ENCODE measurements at places on chromosomes 6 and 20.

DNA sequence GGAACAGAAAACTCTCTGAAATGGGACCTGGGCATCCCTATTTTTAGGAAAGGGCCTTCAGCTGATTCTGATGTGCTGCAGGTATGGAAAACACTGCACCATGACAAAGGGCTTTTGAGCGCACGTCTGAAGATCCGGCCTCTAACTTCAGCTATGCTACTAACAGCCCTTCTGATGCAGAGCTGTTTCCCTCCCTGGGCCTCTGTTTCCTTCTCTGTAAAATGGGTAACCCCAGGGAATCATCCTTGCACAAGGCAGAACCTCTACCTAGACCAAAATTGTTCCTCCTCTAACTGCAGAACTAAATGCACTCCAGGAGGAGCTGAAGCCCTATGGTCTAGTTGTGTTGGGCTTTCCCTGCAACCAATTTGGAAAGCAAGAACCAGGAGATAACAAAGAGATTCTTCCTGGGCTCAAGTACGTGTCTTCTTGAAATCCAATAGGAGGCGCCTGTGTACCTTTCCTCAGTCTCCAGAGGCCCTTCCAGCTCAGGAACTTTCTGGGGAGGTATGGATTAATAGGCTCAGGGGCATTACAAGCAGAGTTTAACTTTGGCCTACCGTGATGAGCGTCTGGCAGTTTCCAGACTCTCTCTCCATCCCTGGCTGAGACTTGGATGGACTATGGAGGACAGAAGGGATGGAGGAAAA, 5.9 kb downstream of the GPX5 start:
- DNase-seq: no peak

- peak; percentile 62 for DNase-seq
Observed at GRCh38 chr20:43751167-43752050, 24.6 kb upstream of the GTSF1L start.

- DNase-seq: no peak
Observed at GRCh38 chr6:86526238-86526637, 411.1 kb upstream of the HTR1E start.

GRCh38 chr6:67634199-67634598, 1000.9 kb upstream of the ADGRB3 start:
- DNase-seq: no peak

- no peak for DNase-seq
Observed at GRCh38 chr6:169081248-169081647, 172.4 kb downstream of the THBS2 start.

GRCh38 chr6:52595000-52595795, 18.3 kb upstream of the TRAM2 start:
- no peak for DNase-seq

GRCh38 chr6:18845896-18846295, 458.7 kb downstream of the RNF144B start:
- no peak for DNase-seq

GRCh38 chr6:88529726-88530125, 363.6 kb upstream of the CNR1 start:
- no peak for DNase-seq

DNA sequence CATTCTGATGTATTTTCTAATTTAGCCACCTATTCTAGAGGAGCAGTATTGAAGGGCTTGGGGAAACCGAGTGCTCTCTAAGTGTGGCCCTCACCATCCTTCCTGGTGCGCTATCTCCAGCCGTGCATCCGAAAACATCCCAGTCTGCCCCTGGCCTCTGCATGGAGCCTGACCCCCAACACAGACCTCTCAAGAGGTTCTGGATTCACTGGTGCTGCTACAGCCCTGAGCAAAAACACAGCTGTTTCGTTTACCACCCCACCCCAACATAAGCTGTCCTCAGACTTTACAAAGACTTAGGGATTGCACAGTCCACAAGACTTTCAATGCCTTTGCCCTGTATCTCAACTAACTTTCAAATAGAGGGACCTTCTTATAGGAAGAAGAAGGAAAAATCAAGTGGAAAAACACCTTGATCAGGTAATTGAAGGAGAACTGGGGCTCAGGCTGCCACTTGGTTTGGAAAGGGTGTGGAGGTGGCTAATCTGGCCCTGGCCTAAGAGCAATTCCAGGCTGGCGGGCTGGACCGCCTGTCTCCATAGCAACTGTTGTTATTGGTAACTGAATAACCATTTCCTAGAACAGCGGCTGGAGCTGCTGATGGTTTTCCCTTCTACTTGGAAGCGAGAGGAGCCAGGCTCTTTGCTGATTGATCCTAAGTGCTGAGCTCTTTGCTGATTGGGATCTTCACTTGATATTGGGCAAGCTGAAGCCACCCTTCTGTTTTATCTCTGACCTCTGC, 90.2 kb upstream of the TOX2 start:
- no peak for DNase-seq

GRCh38 chr6:43185391-43185985, 3.5 kb downstream of the CUL9 start:
- no peak for DNase-seq

DNA sequence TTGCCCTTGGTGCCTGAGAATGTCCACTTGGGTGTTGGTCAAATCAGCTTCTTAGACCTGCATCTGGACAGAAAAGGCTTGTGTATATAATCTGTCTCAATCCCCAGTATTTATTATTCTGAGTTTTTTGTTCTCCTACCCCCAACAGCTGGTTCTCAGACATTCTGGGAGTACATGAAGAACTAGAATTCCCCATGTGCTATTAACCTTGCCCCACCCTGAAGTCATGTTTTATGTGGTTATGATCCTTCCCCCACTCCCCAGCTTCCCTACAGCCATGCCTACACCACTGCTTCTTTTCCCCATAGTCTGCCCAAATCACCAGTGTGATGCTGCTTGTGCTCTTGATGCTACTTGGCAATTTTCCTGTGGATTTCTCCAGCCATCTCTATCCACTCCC, 157.0 kb downstream of the ADAT2 start:
- no peak for DNase-seq

- no peak for DNase-seq
Observed at GRCh38 chr6:80145509-80145908, 39.0 kb downstream of the BCKDHB start.

DNA sequence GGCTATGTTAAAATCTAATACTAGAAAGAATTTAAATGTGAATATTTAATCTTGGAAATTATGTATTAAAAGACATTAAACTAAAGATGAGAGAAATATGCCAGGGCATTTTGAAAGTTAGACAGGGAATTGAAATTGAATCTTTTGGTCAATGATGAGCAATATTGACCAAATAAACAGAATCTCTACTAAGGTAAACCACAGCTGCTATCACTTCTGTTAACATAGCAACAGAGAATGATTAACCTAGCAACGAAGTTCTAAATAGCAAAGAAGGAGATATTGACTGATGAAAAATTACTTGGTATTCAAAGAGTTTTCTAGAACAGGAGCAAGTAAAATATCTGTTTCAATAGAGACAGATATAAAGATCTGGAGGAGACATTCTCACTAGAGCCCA, 45.2 kb upstream of the RSPO3 start:
- no peak for DNase-seq

DNA sequence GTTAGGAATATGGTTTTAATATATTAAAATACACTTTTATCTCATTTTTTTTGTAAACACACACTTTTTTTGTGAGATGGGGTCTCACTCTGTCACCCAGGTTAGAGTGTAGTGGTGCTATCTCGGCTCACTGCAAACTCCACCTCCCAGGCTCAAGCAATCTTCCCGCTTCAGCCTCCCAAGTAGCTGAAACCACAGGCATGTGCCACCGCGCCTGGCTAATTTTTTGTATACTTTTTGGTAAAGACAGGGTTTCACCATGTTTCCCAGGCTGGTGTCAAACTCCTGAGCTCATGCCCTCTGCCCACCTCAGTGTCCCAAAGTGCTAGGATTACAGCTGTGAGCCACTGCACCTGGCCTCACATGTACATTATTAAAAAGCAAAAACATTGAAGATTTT, 10.8 kb downstream of the IPCEF1 start:
- no peak for DNase-seq

GRCh38 chr20:54054516-54054915, 15.9 kb downstream of the BCAS1 start:
- no peak for DNase-seq

GRCh38 chr6:63452125-63452524, 120.2 kb upstream of the LOC128125822 start:
- no peak for DNase-seq

DNA sequence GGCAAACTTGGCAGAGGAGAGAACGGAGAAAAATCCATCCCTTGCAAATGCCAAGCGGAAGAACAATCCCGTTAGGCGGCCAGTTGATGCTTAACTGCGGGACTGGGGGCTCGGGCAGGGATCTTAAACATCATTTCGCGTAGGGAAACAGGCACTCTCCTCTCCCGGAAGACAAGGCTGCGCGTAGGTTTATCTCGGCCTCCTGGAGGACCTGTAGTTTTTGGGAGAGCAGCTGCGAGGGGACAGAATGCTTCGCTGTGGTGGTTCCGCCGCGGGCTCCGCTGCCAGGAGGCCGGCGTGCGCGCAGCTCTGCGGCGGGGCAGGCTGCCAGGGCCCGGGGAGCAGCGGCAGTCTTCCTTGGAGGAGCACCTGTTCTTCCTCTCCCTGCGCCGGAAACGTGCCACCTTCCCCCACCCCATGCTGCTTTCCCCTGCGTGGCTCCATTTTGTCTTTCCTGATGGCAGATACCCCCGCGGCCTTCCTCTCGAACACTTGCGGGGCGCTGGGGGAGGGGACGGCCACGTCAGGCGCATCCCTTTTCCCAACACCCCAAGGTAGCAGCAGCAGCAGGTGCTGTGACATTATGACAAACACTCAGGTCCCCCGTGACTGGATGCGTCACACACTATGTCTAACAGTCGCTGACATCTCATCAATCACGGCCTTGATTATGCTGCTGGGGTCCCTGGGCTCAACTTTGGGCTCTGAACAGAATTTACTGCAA, 230.7 kb upstream of the BTBD3 start:
- DNase-seq: no peak

DNA sequence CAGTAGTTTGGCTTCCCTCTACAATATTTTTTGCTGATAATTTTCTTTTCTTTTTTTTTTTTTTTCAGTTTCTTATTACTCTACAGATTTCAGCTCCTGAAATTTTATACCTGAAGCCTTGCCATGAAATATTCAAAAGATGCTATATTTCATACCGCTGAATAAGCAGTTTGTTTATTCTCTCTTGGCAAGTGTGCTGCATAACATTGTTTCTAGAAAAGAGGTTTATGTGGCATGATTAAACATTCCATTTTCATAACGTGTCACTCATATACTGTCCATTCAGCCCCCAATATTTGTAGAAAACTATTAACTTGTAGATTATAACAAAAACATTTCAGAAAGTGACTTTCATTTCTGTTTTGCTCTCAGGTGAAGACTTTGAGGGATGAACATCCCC, 174.4 kb upstream of the NOX3 start:
- DNase-seq: no peak

GRCh38 chr6:79066828-79067227, 11.2 kb downstream of the PHIP start:
- no peak for DNase-seq

DNA sequence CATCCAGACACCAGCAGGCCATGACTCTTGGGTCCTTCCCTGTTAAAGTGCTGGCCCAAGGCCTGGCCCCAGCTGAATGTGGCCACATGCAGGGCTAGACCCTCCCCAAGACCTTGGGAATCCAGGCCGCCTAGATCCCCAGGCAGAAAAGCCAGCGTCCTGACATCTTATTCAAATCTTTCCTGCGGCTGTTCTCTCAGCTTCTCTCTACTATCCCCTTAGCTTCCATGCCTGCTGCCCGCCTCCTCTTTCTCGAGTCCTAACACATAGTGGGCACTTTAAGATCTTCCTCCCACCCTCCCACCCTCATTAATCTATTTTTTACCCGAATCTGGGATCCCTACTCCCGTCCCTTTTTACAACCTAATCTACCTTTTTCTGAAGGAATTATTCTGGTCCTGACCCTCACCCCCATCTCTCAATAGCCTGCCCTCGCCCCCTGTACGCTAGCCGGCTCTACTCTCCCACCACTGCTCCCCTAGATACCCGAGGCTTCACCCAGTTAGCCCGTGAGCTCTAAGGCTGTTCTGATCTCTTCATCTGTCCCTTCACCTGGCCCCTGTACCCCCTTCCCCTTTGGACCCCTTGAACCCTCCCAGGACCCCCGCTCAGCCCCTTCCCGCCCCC, at the start of gene CCHCR1:
Gene CCHCR1, minus strand, starts transcription at position 290 of the 627 bp plus-strand sequence. Its CDS starts 202 bp downstream, at position 88.
- no peak for DNase-seq

GRCh38 chr20:39214828-39215227, 252.7 kb downstream of the DHX35 start:
- DNase-seq: no peak

DNA sequence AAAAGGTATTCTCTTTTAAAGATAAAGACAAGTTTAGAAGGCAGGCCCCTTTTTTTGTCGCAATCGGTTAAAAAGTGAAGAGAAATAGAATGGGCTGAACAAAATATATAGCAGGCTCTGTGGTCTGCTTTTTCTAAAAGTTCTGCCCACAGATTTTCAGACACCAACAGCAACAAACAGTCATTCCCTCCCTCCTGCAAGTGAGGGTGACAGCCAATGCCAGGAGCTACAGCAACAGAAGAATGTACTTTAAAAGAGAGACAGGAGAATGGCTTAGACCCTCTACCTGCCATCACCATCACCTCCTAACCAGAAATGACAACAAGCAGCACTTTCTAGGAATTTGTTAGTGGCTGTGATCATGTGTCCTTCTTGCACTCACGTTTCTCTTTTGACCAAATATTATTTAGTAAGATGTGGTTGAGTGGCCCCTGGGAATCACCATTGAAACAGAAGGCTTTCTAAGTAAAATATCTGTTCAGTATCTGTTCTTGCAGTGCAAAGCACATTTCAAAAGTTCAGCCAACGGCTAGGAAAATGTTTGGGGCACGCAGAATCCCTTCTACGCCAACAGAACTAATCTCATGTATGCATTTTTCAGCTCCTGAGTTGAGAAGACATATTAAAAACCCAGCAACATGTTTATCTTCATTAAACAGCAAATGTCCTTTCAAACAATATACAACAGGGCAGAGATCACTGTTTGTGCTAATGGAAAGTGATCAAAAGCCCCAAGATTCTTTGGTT, 248.5 kb downstream of the ATXN1 start:
- DNase-seq: no peak

DNA sequence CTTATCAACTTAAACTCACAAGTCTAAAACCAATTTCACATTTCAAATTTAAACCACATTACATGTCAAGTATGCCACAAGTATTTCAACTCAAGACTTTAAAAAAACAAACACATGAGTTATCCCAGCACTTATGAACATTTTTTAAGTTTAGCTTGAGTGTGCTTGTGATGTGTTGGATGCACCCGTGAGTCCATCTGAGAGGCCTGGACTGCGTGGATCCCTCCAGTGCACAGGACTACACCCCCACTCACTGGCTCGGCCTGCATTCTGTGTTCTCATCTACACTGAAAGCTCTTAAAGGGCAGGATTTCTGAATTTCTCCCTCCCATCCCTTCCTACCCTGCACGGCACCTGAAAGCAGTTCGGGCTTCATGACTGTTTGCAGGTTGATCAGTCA, 128.8 kb upstream of the CD93 start:
- no peak for DNase-seq

DNA sequence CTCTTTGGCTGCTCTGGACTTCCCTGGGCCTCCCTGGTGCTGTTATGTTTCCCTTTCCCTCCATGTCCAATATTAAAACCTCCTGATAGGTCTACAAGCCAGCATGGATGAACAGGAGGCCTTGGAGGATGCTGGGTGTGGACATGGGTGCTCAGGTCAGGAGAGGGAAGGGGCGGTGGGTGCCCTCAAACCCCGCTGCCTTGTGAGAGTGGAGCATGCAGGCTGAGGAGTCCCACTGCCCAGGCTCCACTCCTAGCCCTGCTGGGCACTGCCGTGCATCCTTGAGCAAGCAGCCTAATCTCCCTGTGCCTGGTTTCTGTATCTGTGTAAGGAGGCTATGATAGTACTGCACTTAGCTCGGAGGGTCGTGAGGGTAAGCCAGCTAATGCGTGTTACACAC, 18.4 kb upstream of the CCDC167 start:
- no peak for DNase-seq
